ENCODE measurements at places on chromosomes 12 and 14.

DNA sequence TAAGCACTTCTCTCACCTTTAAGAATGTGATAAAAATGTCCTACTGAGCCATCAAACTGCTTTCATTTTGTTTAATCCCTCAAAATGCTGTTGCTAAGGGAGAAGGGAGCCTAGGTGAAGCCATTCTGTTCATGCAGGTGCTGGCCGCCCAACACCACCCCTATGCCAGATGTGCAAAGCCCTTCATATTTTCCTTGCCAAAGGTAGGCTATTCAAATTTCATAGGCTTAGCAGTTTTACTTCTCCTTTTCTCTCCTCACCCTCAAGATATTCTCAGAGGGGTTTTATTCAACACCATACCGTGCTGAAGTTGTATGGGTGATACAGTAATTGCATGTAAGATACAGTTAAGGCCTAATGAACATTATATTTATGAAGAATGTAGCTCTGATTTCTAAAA, 461.7 kb downstream of the GXYLT1 start:
- no peak for DNase-seq

GRCh38 chr12:54522243-54522642, 24.7 kb downstream of the NCKAP1L start:
- no peak for DNase-seq

GRCh38 chr12:120625557-120626419, 14.6 kb upstream of the CABP1 start:
- DNase-seq, result no peak

DNA sequence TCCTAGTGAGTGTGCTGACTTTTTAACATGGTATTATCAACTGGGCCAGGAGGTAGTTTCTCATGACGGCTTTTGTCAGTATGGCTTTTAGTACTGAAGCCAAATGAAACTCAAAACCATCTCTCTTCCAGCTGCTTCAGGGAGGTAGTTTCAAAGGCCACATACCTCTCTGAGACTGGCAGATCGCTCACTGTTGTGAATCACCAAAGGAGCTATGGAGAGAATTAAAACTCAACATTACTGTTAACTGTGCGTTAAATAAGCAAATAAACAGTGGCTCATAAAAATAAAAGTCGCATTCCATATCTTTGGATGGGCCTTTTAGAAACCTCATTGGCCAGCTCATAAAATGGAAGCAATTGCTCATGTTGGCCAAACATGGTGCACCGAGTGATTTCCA, 141.1 kb downstream of the HMGA2 start:
- no peak for DNase-seq
